NCI-H69 (cell line): ENCODE measurements at places on chromosomes 13 and 19.

DNA sequence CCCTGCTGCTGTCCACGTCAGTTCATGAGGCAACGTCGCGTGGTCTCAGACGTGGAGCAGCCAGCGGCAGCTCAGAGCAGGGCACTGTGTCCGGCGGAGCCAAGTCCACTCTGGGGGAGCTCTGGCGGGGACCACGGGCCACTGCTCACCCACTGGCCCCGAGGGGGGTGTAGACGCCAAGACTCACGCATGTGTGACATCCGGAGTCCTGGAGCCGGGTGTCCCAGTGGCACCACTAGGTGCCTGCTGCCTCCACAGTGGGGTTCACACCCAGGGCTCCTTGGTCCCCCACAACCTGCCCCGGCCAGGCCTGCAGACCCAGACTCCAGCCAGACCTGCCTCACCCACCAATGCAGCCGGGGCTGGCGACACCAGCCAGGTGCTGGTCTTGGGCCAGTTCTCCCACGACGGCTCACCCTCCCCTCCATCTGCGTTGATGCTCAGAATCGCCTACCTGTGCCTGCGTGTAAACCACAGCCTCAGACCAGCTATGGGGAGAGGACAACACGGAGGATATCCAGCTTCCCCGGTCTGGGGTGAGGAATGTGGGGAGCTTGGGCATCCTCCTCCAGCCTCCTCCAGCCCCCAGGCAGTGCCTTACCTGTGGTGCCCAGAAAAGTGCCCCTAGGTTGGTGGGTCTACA is 6.6 kb downstream of the FSTL3 start:
- DNase-seq: no peak

- no peak for DNase-seq
Observed at GRCh38 chr13:24254146-24254841, 55.1 kb upstream of the C1QTNF9 start.

- peak; percentile 15 for DNase-seq
Observed at GRCh38 chr19:48686088-48686487, 9.7 kb upstream of the FUT2 start.

GRCh38 chr19:49767381-49767780 is 580 bp downstream of the AP2A1 start:
- DNase-seq: peak; percentile 42

- DNase-seq: no peak
Observed at GRCh38 chr13:31801088-31801487, 61.8 kb downstream of the RXFP2 start.

GRCh38 chr13:33454844-33455705 is 169.5 kb upstream of the STARD13 start:
- DNase-seq: no peak

- DNase-seq: peak; percentile 59
Observed at GRCh38 chr13:71712988-71713653, 153.9 kb downstream of the DACH1 start.

DNA sequence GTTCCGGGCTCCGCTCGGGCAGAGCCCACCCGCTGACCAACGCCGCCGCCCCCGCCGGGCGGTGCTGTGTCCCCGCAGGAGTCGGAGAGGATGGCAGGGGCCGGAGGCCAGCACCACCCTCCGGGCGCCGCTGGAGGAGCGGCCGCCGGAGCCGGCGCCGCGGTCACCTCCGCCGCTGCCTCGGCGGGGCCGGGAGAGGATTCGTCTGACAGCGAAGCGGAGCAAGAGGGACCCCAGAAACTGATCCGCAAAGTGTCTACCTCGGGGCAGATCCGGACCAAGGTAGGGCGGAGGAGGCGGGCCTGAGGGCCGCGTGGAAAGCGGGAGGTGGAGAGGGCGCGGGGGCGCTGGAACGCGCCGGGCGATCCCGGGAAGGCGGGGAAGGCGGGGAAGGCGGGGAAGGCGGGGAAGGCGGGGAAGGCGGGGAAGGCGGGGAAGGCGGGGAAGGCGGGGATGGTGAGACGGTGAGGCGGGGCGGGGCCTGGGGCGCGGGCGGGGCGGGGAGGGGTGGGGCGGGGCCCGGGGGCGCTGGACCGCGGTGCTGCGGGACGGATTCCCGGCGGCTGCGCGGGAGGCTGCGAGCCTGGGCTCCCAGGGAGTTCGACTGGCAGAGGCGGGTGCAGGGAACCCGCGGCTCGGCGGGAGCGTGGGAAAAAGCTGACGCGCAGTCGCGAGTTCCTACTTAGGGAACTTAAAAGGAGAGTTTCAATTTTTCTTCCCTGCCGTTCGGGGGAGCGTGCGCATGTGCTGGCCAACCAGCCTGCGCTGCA is 421 bp downstream of the DGKH start:
- peak; percentile 87 for DNase-seq

DNA sequence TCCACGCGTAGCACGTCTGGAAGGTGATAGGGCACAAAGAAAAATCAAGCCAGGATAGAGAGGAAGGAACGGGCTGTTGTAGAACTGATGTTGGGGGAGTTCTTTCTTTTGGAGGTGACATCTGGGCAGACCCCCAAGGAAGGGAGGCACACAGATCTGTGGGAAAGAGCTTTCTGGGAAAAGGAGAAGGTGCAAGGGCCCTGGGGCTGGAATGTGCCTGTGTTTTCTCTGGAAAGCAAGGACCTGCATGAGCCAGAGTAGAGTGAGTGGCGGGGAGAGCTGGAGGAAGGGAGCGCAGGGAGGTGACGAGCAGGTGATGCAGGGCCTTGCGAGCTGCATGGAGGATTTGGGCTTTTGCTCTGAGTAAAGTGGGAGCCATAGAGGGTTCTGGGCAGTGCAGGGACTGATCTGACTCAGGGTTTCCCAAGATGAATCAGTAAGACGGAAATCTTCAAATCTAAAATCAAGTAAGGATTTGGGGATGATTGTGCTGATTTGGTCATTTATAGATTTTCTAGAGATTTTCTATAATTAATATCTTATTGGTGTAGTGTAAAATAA is 30.8 kb downstream of the SMARCA4 start:
- no peak for DNase-seq

GRCh38 chr13:61712621-61713020 is 297.0 kb upstream of the PCDH20 start:
- DNase-seq: no peak

DNA sequence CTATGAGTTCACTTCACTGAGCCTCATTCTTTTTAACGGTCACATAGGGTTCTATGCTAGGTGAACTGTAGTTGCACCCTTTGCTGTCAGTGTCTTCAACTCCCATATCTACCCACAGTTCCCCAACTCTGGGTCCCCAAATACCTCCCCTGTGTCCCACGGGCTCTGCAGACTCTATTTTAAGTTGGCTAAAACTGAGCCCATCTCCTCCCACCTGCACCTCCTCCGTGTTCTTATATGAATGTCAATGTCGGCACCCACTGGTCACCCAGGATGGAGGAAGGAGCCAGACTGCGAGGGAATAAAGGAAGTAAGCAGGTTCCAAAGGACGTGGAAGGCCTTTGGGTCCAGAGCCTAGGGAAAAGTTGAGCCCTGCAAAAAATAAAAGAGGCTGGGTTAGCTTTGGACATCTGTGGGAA is 802 bp upstream of the PIN1 start:
- DNase-seq: no peak

DNA sequence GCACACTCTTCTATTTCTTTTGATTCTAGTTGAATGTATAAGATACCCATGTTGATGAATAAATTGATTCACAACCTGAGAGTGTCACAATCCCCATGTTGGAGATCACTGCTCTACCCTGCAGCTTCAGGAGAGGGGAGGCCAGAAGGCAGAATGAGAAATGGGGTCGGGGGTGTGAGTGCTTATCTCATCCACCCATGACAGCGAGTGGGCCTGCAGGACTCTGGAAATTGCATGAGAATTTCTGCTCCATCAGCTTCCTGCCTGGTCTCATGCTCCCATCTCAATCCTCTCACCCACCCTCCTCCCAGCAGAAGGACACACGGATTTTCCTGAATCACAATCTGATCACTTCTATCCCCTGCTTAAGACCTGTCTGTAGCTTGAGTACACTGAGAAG is 22.9 kb upstream of the IGFL1 start:
- DNase-seq: no peak

GRCh38 chr13:110211046-110211445 is 95.9 kb downstream of the COL4A1 start:
- DNase-seq: no peak

DNA sequence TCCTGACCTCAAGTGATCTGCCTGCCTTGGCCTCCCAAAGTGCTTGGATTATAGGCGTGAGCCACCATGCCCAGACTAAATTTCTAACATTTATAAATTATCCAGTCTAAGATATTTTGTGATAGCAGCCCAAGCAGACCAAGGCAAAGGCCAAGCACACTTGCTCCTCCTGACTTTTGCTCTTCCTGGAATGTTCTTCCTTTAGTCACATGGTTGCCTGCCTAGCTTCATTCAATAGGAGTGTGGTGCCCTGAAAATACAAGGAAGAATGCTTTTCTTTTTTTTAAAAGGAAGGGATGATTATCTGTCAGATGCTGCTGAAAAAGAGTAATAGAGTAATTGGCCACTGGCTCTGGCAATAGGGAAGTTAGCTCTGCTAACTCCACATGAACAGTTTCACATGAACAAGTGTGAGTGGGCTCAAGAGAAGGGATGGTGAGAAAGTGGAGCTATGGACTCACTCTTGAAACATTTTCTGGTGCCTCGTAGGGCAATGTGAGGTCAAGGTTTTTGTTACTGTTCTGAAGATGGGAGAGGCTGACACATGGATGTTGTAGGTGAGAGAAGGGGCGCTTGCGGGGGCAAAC is 47.1 kb downstream of the USPL1 start:
- no peak for DNase-seq

DNA sequence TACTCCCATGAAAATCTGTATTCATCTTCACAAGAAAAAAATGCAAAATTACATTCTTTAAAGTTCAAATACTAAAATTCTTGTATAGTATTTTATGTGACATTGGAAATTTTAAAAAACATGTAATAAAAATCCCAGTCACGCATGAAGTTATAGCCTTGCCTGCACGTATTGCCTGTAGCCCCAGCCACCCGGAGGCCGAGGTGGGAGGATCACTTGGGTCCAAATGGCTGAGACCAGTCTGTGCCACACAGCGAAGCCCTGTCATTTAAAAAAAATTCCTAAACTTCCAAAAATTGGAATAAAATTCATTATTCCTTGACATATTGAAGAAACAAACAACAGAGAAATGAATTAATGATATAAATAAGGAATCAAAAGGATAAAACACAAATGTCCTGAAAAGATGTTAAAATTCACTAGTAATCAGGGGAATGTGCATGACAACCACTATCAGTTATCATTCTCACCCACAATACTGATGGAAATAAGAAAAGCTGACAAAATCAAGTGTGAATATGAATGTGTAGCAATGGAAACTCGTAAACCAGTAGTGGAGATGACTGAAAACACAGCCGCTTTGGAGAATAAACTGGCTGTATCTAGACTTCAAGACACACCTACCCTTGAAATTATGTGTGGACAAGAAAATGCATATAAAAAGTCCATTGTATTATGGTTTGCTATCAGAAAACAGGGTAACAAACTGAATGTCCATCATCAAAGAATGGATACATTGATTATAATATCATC is 7.5 kb downstream of the CARD8 start:
- no peak for DNase-seq

- DNase-seq: no peak
Observed at GRCh38 chr13:94058821-94059360, 420.6 kb downstream of the DCT start.

- DNase-seq: no peak
Observed at GRCh38 chr19:16001481-16002312, 52.9 kb downstream of the OR10H4 start.

- no peak for DNase-seq
Observed at GRCh38 chr13:26475176-26476110, 82.0 kb upstream of the WASF3 start.

- peak; percentile 6 for DNase-seq
Observed at GRCh38 chr13:90118467-90119071, 1228.9 kb upstream of the MIR17HG start.

- DNase-seq: no peak
Observed at GRCh38 chr13:50026788-50027473, 11.7 kb downstream of the KCNRG start.

DNA sequence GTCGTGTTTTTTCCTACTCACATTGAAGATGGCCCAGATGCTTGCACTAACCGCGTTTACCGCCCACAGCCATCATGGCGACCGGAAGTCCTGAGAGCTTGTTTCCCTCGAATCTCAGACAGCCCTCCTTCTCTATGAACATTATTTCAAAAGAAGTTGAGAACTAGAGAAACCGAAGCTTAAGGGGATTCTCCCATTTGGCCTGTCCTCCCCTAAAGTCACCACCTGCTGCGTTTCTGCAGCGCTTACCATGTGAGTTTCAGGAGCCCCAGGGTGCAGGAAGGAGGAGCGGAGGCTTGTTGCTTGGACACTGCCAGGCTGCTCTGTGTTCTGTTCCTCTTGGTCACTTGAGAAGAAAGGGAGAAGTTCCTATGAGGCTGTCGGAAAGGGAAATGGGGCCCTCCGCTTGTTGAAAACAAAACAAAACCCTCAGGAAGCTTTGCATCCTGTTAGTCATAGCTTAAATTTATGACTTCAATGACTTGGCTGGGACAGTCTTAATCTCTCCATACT is 6.2 kb downstream of the CARD8 start:
- no peak for DNase-seq

GRCh38 chr19:5339198-5339949 is 1.2 kb downstream of the PTPRS start:
- DNase-seq: no peak

DNA sequence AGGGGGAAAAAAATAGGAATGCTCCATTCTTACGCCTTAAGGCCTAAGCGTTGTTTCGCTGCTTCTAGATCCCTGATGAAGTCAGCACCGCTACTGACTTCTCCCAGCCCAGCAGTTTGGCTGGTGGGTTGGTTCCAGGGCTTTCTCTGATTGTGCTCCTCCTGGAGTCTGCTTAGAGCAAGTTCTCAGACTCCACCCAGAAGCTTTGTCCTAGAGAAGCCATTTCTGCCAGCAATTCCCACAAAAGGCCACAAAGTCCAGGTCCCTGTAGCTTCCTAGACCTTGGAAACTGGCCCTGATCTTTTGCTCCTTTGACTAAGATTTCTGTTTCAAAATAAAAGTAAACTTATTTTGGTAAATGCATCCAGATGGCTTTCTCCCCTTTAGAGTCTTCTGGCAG is 65.4 kb downstream of the KCTD12 start:
- no peak for DNase-seq

GRCh38 chr19:5804516-5805461 is at the start of gene NRTN:
TSS of gene NRTN (plus strand) at chr19:5805067. CDS start at chr19:5824166, 19,099 bp downstream.
- peak; percentile 93 for DNase-seq

- DNase-seq: no peak
Observed at GRCh38 chr19:33463199-33463598, 58.4 kb downstream of the PEPD start.

GRCh38 chr13:37179645-37180044 is 74.2 kb upstream of the CSNK1A1L start:
- no peak for DNase-seq

DNA sequence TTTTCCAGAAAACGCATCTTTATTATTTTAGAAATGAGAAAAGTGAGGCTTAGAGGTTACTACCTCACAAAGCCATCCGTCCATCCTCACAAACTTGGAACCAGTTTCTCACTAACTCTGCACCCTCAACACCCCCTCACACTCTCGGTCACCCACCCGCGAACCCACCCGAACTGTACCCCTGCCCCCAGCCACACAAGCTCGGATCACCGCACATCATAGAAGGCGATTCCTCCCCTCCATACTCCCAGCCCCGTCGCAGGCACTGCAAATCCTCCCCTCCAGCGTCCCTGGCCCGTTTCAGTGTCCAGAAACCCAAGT is 238 bp downstream of the ZNF260 start:
- DNase-seq: no peak
